CD4-positive, alpha-beta T cell treated with Interleukin-4 for 4 hours (primary cell): ENCODE measurements at places on chromosomes 3 and 15.

DNA sequence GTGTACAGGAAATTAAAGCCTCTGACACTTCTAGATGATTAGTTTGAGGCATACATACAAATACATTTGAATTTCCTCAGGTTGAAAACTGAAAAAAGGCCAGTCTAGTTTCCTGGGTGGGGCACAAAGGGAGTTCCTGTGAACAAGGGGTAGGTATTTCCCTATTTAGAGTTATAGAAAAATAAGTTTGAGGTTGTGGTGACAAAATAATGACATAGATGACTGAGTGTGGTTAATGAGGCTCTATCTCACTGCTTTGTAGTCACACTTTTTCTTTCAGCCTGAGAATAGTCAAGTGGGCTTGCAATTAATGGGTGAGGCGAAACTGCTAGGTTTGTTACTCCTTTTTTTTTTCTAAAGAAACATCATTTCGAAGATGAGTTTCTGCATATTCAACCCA lies 4.3 kb downstream of the SLCO3A1 start:
- peak; percentile 96 for DNase-seq

- DNase-seq = peak; percentile 35
These were observed 19.5 kb downstream of the PSTPIP1 start for GRCh38 chr15:77014132-77015081.

DNA sequence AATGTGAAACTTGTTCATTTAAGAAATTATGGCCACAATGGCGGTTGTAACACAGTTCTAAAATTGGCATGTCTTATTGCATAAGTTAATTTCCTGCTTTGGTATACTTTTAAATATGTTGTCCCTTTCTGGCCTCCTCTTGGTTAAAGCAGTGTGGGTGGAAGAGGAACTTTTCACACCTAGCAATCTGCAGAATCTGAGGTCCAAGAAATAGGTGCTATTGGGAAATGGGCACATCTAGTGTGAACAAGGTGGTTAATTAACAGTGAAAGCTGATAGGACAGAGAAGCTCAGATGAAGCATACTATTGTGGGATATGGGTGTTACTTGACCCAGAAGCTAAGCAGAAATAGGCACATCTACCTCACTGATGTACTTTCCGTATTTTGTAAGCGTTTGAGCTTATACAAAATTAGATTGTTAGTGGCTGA lies 10.6 kb downstream of the CMC1 start:
- DNase-seq = peak; percentile 60

DNA sequence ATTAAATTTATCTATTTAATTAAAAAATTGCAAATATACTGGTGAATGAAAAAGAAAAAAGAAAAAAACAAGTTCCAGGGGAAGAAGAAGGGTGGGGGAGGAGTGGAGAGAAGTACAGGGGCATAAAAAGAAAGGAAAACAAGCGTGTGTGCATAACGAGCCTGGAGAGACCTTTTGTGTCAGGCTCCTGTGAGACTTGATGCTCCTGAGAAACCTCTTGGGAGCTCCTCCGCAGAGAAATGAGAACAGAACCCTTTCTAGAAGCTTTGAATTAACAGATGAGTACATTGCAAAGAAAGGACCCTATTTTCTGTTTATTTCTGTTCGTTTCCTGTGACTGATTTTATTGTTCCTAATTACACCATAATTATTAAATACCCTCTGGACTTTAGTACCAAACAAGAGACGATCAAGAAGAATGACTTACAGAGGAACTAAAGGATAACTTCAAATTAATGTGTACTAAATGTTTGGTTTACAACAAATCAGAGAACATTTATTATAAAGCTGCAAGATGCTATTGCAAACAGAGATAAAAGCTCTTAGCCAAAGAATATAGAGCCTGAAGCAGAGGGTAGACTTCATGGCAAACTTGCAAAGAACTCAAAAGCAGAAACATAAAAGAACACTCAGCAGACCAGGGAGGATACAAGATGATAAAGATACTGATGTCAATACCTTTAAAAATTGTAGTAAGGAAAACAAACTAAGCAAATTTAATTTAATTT lies 74.7 kb downstream of the DPPA2 start:
- no peak for DNase-seq

- no peak for DNase-seq
These were observed 34.0 kb downstream of the RHCG start for GRCh38 chr15:89462198-89462912.
